ENCODE measurements at places on chromosomes 2 and 18.

GRCh38 chr2:101752716-101753616 lies 55.5 kb downstream of the MAP4K4 start:
- DNase-seq: no peak

DNA sequence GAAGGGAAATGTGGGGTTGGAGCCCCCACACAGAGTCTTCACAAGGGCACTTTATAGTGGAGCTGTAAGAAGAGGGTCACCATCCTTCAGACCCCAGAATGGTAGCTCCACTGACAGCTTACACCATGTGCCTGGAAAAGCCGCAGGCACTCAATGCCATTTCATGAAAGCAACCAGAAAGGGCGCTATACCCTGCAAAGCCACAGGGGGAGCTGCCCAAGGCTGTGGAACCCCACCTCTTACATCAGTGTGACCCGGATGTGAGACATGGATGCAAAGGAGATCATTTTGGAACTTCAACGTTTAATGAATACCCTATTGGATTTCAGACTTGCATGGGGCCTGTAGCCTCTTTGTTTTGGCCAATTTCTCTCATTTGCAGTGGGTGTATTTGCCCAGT lies 694.7 kb downstream of the CBLN2 start:
- DNase-seq: no peak

GRCh38 chr2:157227592-157227991 lies 29.9 kb upstream of the GALNT5 start:
- no peak for DNase-seq

GRCh38 chr2:180442860-180443644 lies 436.0 kb upstream of the CWC22 start:
- DNase-seq: no peak

DNA sequence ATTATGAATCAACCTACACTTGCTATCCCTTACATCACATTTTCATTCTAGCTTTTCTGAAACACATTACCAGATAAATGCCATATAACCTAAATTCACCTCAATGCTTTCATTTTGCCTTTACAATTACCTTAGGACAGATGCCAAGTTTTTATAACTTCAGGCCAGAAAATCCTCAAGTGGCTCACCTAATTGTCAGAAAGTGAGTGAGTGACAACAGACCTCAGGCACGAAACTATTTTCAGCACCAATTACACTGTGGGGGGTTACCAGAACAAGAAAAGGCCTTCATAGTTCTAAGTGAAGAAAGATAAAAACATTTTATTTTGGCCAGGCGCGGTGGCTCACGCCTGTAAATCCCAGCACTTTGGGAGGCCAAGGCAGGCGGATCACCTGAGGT lies 52.3 kb upstream of the ST8SIA5 start:
- no peak for DNase-seq

Measured in left renal pelvis (tissue), 4 donors.